CD4-positive, alpha-beta T cell treated with Interleukin-6 at 100 ng/mL for 8 hours (primary cell): ENCODE measurements at places on chromosomes 5 and 9.

DNA sequence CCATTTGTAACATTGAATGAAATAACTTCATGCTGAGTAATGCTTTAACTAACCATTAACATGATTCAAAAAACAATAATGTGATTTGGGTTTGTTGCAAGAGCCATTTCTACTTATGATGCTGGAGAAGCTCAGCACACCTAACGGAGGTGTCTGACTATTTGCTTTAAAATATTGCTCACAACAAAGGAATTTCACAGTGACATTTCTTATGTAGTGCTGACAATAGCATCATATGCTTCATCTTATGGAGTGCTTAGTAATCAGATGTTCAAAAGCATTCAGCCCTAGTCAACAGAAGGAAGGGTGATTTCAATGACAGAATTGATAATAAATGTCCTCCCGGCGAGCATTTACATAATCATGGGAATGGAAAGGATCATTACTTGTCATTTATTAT is 1003.3 kb upstream of the COX7C start:
- DNase-seq: no peak

- no peak for DNase-seq
Measured at GRCh38 chr9:113572076-113572861, 108.7 kb downstream of the RGS3 start.

- no peak for DNase-seq
Measured at GRCh38 chr5:86878250-86878649, 260.5 kb downstream of the COX7C start.

GRCh38 chr5:44454002-44454401 is 64.8 kb upstream of the FGF10 start:
- DNase-seq: no peak

- no peak for DNase-seq
Measured at GRCh38 chr9:76390656-76391055, 3.6 kb downstream of the RFK start.

DNA sequence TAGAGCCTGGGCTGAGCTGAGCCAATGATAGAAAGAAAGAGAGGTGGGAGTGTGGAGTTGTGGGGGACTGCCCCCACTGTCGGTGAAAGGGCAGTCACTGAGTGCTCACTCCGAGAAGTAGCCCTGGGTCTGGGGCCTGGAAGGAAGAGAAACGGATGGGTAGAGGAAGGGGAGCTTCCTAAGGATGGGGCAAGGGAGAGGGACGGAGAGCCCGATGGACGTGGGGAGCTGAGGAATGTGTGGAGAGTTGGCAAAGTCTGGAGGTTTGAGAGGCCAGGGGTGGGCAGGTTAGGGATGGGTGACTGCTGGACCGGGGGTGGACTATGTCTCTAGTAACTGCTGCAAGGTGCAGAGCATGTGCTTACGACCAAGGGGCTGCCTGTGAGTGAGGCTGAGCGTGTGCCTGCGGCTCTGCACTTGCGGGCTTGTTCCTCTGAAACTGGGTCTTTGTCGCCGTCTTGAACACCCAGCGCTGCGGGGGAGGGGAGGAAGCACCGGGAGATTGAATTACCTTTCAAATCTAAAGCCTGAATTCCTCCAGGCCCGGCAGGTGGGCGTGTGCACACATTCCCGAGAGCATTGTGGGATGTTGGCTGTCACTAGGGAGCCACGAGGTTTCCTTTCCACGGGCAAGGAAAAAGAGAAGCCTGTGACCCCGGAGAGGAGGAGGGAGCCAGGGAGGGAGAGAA is 76.4 kb upstream of the ARAP3 start:
- no peak for DNase-seq

GRCh38 chr9:133352635-133353340 is 3.5 kb downstream of the SURF1 start:
- no peak for DNase-seq

DNA sequence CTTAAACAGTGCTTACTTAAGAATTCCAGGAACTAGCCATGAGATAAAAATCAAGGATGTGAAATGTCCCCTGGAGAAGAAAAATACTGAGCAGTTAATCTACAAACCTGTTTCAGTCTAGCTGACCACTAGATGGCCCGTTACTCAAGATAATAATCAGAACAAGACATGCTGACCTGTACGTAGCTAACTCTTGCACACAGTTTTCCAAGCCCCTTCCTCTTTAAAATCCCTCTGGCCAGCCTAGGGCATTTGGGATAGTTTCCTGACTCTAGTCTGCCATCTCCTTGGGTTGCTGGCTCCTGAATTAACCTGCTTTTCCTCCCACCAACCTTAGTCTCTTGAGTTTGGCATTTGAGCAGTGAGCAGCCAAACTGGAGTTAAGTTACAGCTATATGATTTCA is 59.2 kb upstream of the TRAF1 start:
- no peak for DNase-seq

- no peak for DNase-seq
Measured at GRCh38 chr5:122705851-122706250, 69.0 kb upstream of the SNX2 start.

GRCh38 chr9:93094658-93095204 is 1.3 kb upstream of the CARD19 start:
- DNase-seq: no peak

DNA sequence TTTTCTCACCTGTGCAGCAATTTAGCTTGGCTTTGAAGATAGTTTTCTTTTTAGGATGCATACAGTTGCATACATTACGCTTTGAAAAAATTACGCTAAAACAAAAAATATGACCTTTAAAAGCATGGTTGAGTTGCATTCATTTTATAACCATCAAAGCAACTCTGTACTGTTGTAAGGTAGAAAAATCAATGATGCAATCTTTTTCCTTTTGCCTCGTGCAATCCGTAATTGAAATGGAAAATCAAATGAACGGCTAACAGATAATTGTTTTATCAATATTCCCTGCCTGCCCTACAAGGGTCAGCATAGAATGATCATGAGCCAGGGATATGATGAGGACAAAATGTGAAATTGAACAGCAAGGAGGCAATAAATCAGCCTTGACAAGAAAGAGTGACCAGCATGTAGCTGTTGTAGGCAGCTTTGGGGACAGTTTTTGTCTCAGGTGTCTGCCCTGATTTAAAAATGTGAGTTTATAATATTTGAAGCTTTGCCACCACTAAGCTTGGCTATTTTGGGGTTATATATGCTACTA is 98.2 kb downstream of the PBX3 start:
- DNase-seq: no peak

GRCh38 chr5:75648712-75649111 is 37.5 kb downstream of the ANKDD1B start:
- no peak for DNase-seq

GRCh38 chr5:137561608-137562007 is 62.5 kb upstream of the SPOCK1 start:
- DNase-seq: no peak

DNA sequence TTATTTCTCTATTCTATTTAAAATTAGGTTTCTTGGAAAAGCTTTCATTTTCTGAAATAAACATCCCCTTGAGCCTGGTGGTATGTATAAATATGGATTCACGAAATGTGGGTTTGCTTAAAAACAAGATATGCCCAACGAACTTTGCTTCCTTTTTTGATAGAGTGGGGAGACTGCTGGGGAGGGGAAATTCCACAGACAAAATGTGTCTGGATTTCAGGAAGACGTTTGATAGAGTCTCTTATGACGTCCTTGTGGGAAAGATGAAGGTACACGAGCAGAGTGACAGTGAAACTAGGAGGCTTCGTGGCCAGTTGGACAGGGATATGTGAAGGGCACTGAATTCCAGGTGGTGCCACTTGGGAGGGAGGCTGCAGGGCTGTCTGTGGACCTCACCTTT is 84.5 kb upstream of the RPS23 start:
- DNase-seq: no peak

DNA sequence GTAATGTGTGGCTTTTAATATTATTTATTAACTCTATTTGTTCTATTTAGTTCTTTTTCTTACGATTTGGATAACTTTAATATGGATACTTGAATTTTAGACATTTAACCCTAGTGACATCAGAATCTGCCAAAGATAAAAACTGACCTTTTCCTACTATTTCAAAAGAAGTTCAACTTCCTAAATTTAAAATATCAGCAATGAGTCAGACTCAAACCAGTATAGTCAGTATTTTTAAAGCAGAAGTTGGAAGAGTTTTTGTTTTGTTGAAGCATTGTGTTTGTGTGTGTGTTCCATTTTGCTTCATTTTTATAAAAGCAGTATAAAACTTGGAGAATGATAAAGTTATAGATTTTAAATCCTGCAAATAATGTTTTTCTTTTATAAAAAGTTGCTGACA is 251.8 kb upstream of the RASA1 start:
- no peak for DNase-seq

GRCh38 chr9:12853051-12853450 is 78.2 kb downstream of the LURAP1L start:
- DNase-seq: no peak

GRCh38 chr5:173423452-173424117 is 95.4 kb upstream of the STC2 start:
- DNase-seq: no peak

DNA sequence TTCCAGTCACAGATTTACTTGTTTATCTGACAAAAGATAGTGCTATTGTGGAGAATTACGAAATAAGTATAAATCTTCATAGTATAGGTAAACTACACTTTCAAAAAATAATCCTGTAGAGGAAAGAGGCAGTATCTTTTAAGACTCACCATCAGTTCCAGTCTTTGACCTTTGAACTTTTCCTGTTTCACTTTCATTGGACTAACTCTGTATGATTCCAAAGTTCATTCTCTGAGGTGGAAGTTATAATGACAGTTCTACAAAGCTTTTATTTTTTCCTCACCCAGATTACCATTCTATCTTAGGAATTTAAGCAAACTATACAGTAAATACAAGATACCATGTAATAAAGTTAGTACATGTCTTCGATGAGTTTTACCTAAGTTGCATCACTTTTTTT is 901.3 kb upstream of the SEMA6A start:
- DNase-seq: no peak

DNA sequence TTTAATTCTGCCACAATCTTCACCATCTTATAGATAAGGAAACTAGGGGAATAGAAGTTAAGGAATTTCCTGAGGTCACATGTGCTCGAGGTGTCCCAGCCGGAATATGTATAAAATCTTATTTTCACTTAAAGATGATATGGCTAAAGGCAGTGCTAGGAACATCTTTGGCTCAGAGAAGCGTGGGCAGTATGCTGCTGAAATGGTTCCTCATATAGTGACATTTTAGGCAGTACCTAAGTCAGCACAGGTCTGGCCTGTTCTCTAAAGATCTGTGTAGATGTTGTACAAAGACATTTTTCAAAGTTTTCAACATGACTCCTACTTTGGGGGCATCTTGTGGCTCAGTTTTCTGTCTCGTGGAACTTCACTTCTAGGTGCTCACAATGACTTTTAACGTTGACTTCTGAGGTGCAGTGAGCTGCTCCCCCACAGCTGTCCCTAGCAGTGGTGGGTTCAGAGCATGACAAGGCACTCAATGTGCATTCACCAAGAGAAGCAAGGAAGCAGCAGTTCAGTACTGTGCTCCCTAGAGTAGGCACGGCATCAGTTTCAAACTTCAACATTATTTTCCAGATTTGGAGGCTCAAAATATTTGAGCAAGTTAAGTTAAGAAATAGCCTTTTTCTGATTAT is 40.3 kb downstream of the TNFAIP8 start:
- no peak for DNase-seq

DNA sequence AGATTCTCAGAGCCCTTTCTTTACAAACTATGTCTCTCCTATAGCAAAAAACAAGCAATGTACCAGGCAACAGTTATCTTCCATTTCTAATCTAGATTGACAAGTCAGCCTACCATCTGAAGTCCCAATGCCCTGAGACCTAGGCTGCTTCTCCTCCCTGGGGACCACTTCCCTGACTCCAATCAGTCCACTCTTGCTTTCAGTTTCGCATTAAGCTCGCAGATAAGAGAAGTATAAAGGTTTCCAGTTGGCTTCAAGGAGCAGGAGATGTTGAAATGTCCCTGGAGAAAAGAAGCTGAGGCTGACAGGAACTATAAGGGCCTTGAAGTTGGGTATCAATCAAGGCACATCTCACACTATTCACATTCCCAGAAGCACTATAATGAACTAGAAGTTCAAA is 32.3 kb downstream of the ERP44 start:
- no peak for DNase-seq

DNA sequence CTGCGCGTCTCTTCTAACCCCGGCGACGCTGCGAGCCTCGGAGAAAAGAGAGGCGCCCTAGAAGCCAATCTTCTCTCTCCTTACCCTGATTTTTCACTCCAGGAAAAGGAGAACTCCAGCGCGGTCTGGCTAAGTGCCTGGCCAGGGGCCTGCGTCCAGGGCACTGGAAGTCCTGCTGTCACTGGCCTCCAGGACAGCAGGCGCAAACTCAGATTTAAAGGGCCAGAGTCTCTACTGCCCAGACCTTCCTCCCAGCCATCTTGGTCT is 553 bp upstream of the FOXB2 start:
- no peak for DNase-seq

GRCh38 chr5:181243564-181244343 is at the start of gene RACK1:
Gene RACK1, minus strand, starts transcription at chr5:181243906. Its CDS starts 106 bp downstream, at chr5:181243800.
- DNase-seq: peak; percentile 85

DNA sequence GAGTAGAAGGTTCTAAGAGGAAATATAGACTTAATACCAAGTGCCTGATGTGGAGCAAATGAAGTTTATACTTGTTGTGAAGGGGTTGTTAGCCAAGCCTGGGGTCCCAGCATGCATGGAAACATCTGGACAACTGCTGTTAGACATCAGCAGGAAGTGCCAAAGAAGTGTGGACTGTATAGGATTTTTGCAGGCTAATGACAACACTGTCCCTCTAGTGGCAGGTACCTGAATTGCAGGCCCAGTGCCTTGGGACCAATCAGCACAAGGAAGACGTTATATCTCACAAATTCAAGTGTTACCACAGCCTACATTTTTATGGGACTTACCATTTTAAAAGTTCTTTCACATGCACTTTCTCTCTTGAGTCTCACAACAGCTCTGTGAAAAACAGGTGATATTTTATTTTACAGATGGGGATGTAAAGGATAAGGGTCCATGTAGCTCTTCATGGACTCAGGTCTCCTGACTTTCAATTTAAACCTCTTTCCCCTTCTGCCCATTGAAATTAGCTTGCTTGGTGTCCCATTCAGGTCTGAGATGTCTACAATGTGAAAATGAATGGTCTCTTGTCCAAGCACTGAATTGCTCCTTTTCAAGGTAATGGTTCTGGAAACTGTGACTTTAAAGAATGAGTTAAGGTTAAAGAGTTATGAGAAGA is 89.0 kb upstream of the MAP1B start:
- DNase-seq: peak; percentile 37

GRCh38 chr9:23220957-23221356 is 605.1 kb downstream of the ELAVL2 start:
- no peak for DNase-seq

- DNase-seq: no peak
Measured at GRCh38 chr9:136302527-136302926, 1.4 kb downstream of the CCDC187 start.

DNA sequence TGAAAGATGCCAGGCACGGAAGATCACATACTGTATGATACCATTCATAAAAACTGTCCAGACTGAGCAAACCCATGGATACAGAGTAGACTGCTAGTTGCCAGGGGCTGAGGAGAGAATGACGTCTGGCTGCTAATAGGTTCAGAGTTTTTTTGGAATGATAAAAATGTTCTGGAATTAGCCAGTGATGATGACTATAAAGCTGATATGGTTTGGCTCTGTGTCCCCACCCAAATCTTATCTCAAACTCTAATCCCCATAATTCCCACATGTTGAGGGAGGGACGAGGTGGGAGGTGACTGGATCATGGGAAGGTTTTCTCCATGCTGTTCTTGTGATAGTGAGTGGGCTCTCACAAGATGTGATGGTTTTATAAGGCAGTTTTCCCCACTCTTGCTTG is 37.4 kb downstream of the CAMSAP1 start:
- no peak for DNase-seq

GRCh38 chr9:79567671-79568098 is 4.1 kb upstream of the TLE4 start:
- DNase-seq: no peak
